ENCODE measurements at places on chromosomes 7 and 10.

GRCh38 chr10:18658271-18659124 lies 733 bp upstream of the ARL5B start:
- no peak for DNase-seq

GRCh38 chr7:140509789-140510188 lies 30.5 kb upstream of the MKRN1 start:
- no peak for DNase-seq

GRCh38 chr10:117274509-117274908 lies 33.6 kb downstream of the SLC18A2 start:
- no peak for DNase-seq

DNA sequence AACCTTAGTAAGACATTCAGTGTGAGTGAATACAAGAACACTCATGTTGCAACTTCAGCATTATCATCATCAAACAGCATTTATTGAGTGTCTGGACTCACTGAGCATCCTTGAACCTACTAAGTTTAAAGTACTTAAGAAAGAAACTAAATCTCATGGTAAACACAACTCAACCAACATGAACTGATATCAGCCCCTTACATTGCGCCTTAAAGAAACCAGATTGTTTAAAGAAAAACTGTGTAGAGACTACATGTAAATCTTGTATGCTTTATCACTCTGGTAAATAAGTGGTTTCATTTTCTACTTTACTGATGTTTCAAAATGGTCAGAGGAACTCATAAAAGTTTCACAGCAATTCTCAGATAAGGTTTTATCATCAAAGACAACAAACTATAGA lies 157.5 kb upstream of the FERD3L start:
- DNase-seq = no peak

DNA sequence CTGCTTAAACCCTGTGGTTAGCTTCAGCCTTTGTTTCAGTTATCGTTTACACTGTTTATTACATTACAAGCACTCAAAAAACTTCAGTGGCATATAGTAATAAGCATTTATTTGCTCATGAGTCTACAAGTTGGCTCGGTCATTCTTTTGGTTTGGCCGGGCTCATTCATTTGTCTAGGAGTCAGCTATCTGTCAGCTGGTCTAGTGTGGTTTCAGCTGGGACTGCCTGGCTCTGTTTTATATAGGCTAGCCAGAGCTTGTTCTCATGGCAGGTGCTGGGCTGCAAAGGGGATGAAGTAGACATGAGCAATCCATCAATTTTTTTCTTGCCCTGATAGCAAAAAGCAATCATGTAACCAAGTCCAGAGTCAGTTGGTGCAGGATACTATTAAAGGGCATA lies 103.6 kb downstream of the MKLN1 start:
- no peak for DNase-seq

DNA sequence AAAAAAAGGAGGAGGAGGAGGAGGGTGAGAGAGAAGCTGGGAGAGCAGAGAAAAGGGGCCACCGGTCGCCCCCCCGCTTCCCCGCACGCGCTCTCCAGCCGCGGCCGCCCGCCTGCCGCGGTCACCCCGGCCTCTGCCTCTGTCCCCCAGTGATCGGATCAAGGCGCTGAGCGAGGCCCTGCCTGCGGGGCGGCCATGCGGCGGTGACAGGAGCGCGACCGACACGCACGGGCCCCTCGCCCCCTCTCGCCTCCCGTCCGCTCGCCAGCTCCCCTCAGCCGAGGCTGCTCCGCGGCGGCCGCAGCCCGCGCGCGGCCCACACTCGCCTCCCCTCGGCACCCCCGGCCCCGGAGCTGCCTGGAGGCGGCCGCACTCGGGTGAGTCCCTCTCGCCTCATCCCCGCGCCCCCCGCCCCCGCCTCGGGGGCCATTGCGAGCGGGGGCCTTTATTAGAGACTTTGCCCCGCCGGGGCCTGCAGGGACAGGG lies at the start of gene GTF2I:
Gene GTF2I (plus strand): TSS at position 27 of the 486 bp plus-strand sequence. CDS start 31,411 bp downstream, outside the sequence.
- no peak for DNase-seq

- no peak for DNase-seq
Measured at GRCh38 chr10:76961841-76962240, 675.8 kb downstream of the KCNMA1 start.

DNA sequence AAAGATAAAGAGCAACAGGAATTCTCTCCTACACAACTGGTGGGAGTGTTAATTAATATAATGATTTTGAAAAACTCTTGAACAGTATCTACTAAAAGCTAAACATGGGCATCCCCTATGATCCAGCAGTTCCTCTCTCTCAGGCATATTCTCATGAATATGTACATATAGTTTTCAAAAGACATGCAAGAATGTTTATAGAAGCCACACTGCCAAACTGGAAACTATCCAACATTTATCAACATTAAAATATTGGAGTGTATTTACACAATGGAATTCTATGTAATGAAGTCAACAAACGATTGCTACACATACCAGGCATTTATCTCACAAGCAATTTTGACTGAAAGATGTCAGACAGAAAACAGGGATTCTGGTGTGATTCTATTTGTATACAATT lies 404.5 kb upstream of the ANKRD30A start:
- no peak for DNase-seq

DNA sequence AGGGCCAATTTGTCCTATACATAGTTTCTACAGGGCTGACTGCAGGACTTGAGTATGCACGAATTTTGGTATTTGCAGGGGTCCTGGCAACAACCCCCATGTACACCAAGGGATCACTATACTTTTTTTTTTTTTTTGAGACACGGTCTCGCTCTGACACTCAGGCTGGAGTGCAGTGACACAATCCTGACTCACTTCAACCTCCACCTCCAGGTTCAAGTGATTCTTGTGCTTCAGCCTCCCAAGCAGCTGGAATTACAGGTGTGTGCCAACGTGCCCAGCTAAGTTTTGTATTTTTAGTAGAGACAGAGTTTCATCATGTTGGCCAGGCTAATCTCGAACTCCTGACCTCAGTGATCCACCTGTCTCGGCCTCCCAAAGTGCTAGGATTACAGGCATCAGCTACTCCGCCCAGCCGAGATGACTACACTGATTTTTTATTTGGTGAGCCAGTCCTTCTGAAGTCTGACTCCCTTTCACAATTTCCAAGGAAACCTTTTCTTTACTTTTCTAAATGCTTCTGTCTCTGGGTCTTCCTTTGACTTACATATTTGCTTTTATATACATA lies 19.8 kb downstream of the CFAP70 start:
- no peak for DNase-seq

GRCh38 chr7:100867776-100868485 lies 744 bp downstream of the TRIP6 start:
- DNase-seq = no peak

DNA sequence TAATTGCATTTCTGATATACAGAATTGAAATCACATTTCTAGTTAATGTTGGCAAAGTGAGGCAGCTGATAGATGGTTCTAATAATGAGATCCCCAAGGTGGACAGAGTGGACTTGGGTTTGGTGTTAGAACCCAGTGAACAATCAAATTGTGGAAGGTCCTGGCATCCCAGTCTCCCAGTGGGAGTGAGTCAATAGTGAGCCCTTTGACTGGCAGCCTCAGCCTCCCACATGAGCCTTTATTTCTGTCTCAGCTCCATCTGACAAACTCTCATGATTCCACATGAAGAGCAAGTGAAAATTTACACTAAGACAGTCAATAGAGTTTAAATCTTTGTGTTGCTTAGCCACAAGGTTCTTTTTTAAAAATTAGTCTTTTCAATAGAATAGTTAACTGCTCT lies 56.7 kb upstream of the MYO3A start:
- no peak for DNase-seq

DNA sequence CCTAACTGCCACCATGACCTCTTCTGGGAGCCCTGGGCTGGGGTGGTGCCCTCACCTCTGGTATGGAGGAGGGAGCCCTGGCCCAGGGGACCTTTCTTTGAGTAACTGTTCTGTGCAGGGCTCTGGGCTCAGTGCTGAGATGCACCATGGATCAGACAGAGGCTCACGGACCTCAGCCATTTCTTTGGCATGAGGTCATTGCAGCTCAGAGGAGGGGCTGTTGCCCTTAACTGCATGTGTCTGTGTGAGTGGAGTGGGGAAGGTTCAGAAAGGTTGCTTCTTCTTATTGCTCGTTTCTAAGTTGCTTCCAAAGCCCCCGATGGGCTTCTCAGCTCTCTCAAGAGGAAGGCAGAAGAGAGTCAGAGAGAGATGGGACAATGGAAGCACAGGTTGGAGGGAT lies 233.9 kb downstream of the RPS24 start:
- DNase-seq = no peak

DNA sequence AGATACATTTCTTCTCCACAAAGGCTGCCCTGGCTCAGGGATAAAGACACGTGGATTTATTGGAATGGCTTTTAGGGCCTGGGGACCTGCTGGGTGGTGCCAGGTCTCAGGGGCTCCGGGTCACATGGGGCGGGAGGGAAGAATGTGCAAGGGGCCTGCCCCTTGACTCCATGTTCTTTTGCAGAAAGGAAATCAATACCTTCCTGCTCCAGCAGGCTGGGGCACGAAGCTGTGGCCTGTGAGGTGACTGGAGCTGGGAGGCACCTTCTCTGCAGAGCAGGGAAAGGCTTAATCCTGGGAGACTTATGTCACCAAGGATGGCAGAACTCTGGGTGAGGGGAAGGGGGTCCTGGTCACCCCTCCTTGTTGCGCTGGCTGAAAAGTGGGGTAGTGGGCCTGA lies 42.3 kb upstream of the GNA12 start:
- no peak for DNase-seq

- no peak for DNase-seq
Measured at GRCh38 chr10:13827076-13827797, 240.5 kb downstream of the PRPF18 start.

DNA sequence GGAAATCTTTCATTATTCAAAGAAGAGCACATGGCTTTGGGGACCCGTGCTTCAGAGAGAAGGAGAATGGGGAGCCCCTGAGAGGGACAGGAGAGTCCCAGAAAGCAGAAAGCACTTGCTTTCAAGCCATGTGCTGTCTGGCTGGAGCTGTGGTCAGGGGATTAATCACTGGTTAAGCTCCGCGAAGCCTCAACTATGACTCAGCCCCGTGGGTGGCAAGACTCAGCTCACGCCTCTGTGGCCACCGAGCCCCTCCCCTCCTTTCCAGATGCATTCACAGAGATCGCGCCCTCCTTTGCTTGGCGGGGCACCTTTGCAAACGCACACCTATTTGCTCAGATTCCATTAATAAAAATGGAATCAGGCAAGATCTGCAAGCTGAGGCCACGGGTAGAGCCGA lies 202.9 kb upstream of the TCERG1L start:
- no peak for DNase-seq

DNA sequence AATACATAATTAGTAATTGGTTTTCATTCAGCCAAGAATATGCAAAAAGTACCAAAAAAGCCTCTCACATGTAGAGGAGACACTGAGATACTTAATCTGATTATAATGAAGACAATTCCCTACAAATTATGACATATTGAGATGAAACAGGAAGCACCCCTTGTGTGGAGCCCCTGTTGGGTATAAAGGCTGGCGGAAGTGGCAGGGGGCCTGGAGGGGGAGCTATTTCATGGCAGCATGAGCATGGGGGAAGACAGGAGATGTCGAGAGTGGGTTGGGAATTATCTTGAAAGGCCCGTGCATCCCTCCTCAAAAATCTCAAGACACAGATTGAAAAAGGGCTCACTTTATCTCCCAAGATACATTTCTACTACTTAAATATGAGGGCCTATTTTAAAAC lies 96.9 kb downstream of the PIP4K2A start:
- no peak for DNase-seq

GRCh38 chr10:47264797-47265281 lies 35.2 kb upstream of the GDF10 start:
- no peak for DNase-seq

- no peak for DNase-seq
Measured at GRCh38 chr10:121683366-121683765, 85.1 kb upstream of the FGFR2 start.

- no peak for DNase-seq
Measured at GRCh38 chr10:102863660-102864059, 5.6 kb upstream of the AS3MT start.

GRCh38 chr7:113622796-113623195 lies 296.0 kb downstream of the PPP1R3A start:
- DNase-seq = no peak

- DNase-seq = no peak
Measured at GRCh38 chr7:77538281-77539212, 1.5 kb downstream of the PTPN12 start.

DNA sequence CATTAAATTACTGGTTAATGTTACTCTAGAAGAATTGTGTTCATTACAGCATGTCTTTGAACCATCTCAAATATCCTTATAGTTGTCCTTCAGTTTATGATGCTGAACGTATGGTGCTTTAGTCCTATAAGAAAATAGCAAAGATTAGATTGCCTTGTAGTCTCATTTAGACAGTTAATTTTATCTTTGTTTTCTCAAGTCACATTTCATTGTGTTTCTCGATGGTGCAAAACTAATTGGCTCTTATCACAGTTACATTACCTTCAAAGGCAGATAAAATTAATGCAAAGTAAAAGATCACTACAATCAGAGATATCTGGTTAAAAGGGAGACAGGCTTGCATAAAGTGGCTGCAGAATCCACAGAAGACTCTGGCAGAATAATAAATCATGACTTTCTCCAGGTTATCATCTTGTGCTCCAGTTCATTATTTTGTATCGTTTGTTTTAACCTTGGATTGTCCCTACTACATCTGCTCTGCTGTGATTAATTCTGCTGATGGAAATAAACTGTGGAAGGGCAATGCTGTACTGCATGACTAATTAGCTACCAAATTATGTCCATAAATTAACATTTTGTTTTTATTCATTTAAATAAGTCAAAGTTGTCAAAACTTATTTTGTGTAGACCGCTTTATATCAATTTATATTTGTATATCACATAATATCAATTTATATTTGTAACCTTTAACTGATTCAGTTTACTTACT lies 24.2 kb downstream of the PRPS1L1 start:
- DNase-seq = no peak

DNA sequence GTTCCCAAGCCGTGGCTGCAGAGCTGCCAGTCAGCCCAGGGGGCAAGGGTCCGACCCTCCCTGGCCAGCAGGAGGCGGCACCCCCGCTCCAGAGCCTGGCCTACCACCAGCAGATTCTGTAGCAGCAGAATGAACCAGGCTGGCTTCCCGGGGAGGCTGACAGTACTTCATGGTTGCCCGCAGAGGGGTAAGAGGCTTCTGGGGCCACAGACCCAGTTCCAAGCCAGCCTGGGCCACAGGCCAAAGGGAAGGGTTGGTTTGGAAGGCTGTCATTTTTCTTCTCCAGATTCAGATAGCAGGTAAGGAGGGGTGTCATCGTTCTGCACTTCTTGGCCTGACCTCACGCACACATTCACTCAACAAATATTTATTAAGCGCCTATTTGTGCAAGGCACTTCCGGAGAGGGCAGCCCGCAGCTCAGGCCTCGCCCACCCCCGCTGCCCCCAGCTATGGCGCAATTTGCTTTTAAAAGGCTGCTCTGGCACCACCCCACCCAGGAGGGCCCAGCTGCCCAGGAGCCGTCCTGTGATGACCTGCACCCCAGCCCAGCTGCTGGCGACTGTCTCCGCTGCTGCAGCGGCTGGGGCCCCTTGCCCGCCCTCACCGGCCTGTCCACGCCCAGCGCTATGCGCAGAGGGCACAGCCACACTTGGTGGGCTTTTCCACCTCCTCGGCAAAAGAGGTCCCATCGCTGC lies 168.5 kb downstream of the LCOR start:
- no peak for DNase-seq

GRCh38 chr7:108528183-108528712 lies 2.3 kb upstream of the PNPLA8 start:
- no peak for DNase-seq

Measured in D721Med (cell line).